ENCODE measurements at places on chromosomes 4 and X.

- no peak for DNase-seq
Measured at GRCh38 chrX:20664131-20664530, 397.4 kb upstream of the RPS6KA3 start.

DNA sequence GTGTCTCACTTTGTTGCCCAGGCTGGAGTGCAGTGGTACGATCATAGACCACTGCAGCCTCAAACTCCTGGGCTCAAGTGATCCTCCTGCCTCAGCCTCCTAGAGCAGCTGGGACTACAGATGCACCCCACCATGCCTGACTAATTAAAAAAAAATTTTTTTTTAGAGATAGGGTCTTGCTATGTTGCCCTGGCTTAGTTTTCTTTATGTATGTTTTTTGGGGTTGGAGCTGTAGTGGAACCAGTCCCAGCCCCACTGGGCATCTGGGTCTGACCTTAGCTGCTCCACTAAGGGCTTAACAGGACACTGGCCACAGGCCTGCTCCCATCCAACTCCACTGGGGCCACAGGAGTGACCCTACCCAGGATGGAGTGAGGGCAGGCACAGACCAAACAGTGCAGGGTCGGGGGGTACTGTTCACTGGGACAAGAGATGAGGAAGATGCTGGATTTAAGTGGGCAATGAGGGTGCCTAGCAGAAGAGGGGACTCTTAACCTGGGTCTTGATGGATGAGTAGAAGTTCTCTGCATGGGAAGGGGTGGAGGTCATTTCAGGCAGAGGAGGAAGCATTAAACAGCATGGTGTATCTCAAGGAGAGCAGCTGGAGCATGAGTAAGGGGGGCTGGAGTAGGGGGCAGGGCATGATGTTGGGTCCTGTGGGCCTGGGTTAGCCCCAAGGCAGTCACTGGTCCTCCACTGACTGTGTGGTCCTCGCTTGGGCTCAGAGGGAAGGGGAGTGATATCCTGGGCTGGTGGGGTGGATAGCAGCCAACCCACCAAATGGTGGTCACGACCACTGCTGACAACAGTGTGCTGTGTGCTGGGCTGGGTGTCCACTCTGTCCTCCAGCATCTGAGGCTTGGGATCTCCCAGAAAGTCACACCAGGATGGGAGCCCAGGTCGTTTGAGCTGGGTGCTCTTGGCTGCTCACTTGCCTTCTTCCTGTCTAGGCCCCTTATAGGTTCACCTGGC lies 24.1 kb upstream of the ADD1 start:
- no peak for DNase-seq

GRCh38 chrX:118727686-118728339 lies 407 bp downstream of the IL13RA1 start:
- DNase-seq: no peak

- DNase-seq: no peak
Measured at GRCh38 chr4:65645185-65645584, 25.1 kb downstream of the EPHA5 start.

GRCh38 chr4:14856062-14856933 lies 146.0 kb upstream of the CPEB2 start:
- no peak for DNase-seq

DNA sequence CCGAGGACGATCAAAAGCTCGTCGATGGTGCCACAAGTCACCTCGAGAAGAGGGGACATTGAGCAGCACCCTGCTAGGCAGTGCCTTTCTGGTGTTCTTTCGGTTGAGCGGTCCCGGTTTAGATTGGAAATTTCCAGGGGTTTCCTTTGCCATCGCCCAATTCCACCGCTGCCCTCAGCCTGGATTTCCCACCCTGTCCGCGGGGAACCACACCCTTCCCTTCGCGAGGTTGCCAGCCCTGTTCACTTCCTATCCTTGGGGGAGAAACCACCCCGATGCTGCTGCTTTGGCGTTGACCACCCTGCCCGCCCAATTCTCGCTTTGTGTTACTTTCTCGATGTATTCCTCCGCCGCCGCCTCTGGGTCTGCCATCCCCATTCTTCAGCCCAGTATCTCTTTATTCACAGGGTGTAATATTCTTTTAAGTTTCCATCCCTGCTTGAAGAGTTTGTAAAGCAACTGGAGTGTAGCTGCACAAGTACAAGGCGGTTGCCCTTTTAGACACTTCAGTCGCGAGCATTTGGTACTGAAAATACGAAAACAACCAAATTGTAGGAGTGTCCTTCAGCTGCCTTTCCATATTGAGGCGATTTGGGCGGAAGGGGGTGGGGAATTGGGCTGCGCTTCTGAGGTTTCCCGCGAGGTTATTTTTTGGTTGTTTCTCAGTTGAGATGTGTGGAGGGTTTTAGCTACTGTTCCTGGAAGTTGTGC lies 1.1 kb downstream of the OGT start:
- no peak for DNase-seq

Measured in stimulated activated CD8-positive, alpha-beta memory T cell treated with anti-CD3 and anti-CD28 coated beads, Interleukin-4, amount 100 ng/mL, for 4 hours (primary cell).